ENCODE measurements at places on chromosomes 3 and 15.

GRCh38 chr3:134567605-134568004 lies 81.7 kb downstream of the CEP63 start:
- no peak for DNase-seq

DNA sequence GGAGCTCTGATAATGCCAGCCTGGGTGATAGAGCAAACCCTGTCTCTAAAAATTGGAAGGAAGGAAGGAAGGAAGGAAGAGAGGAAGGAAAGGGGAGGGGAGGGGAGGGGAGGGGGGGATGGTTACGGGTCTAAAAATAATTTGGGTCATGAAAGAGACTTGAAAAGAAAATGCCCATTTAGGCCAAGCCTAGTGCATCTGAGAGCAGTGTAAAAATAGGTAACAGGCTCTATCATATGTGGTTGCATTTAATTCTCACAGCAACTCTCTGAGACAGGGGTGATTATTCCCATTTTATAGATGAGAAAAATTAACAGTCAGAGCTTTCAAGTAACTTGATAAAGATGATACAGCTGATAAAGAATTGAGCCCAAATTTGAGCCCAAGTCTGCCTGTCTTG lies 3.6 kb upstream of the ECE2 start:
- DNase-seq: no peak

DNA sequence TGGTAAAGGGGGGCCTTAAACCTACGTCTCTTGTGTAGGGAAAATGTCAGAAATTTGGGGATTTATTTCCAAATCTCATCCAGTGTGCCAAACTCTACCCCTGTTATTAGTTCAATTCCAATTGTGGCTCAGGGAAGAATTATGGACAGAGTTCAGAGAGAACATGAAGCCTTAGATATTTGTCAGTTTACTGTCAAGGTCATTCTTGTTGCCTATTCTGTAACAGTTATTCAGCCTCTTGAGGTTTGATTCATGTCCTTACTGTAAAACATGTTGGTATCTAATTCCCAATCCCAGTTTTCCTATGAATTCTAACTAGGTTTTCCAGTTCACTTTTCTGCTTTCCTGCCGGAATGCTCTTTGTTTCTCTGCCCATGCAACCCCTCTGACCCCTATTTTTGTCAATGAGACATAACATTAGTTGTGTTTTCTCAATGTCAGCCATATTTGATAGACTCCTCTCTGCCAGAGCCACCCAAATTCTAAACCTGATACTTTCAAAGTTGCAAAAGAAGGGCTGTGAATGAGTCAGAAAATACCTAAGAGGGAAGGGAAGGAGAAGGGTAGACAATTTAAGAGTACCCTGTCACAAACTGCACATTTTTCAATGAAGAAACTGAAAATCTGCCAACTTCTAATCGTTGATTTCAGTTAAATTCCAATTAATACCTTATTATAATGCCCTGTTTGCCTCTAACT lies 52.4 kb downstream of the ATOSA start:
- no peak for DNase-seq

GRCh38 chr3:186589121-186589520 lies 18.6 kb downstream of the DNAJB11 start:
- DNase-seq: no peak

DNA sequence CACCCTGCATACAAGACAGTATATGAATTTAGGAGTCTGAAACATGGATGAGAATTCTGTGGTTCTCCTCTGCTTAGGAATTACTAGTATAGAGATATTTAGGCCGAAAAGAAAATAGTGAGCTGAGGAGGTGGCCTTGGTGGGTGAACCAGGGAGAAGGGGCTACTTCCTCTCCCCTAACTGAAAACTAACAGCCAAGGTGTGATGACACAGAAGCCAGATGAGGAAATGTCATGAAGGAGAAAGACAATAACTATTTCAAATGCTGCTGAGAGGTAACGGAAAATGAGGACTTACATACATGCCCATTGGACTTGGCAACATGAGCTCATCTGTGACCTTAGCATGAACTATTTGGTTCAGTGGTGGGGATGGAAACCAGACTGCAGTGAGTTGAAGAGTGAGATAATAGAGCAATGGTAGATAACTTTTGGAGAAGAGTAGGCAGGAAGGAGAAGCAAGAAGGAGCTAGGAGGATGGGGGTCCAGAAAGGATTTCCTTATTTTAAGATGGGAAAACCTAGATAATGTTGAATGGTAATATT lies 114.4 kb upstream of the TSPAN3 start:
- DNase-seq: no peak

DNA sequence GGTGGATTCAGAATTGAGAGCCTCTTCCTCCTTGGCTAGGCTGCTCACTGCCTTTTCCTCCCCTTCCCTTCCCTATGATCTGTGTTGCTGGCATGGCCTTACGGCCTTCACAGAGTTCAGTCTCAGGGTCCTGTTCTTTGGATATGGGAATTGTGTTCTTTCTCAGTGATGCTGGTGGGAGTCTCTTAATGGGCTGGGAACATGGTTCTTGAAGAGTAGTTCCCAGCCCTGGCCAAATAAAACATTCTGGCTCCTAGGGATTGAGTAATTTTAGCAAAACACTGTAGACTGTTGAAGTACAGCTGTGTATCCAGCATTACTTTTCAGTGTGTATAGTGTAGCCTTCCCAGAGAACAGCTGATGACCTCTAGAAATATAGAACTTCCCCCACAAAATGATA lies 22.6 kb upstream of the FILIP1L start:
- DNase-seq: no peak

GRCh38 chr3:129974833-129975704 lies 549 bp downstream of the TRH start:
- no peak for DNase-seq

- no peak for DNase-seq
These were observed 210.2 kb downstream of the ADAMTS17 start for GRCh38 chr15:100131321-100132224.

DNA sequence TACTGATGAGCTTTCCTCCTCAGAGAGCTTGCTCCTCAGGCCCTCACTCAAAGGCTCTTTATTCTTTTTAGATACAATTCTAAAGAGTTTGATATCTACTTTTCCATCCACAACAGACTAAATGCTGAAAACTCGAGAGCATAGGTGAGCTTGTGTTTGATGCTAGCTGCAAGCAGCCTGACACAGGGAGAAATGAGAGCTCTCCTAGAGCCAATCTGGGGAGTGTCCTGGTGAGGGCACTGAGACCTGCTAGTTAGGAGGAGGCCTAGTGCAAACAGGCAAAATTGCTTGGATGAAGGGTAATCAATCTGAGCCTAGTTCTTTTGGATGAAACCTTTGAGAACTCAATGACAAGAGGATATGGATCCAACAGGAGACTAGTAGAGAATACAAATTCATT lies 300.8 kb downstream of the ZBTB20 start:
- DNase-seq: no peak

DNA sequence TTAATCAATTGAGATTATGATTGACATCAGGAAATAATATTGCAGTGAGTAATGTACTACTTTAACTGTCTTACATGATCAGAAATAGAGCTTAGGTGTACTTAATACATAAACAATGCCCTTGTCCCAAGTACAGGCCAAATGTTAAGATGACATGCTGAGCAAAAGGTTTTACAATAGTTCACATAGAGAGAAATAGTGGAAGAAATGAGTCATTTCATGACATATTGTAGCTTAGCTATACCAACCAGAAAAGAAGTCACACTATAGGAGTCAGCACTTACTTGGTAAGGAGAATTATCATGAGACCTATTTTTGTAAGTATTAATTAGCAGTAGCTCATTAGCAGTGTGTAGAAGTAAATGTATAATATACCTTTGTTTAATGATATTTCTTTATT lies 96.4 kb upstream of the NANOGP8 start:
- no peak for DNase-seq

DNA sequence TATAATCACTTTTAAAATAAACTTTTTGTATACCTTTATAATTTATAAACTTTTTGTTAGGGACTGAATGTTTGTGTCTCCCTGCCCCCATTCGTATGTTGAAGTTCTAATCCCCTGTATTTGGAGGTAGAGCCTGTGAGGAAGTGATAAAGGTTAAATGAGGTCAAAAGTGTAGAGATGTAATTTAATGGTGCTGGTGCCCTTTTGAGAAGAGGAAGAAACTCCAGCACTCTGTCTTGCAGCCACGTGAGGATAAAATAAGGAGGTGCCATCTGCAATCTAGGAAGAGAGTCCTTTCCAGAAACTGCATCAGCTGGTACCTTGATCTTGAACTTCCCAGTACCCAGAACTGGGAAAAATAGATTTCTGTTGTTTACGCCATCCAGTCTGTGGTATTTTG lies 106.1 kb upstream of the RGMA start:
- DNase-seq: no peak
